ENCODE measurements at places on chromosomes 12 and 14. TPM values are rescaled to one million over a fixed set of nuclear protein-coding genes. Genes with fewer than 3 reads are reported as not detected.

GRCh38 chr14:34180869-34181268 is 230.0 kb upstream of the EGLN3 start:
- no peak for DNase-seq

- peak; percentile 38 for DNase-seq
These were observed 128.0 kb downstream of the KCNA5 start for GRCh38 chr12:5171701-5172100.

DNA sequence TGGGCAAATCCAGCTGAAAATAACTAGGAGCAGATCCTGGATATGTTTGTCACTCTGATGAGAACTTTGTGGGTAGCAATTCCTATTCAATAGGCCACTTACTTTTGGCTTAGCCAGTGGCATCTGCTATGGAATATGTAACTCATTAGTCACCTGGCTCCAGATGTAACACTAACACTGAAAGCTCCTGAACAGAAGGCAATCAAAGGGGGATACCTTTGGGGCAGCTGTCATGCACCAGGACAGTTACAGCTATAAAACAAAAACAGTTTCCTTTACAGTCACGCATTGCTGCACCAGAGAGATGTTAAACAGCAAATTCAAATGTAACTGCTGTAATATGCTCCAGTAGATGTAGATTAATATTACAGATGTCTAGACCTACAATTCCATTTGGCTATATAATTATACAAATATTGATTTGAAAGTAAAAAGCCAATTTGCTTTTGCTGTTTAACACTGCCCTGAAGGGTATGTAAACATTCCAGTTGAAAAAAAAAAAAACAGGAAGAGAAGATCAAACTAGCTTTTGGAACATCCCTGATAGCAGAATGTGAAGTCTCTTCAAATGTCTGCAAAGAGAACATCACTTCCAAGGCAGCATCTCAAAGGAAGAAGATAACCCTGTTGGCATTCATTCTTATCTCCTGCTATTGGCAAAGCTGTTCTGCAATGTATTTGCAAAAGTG is 18.4 kb downstream of the RACGAP1 start:
- DNase-seq = no peak

- DNase-seq = no peak
These were observed 101.8 kb downstream of the SCARB1 start for GRCh38 chr12:124761871-124762270.

Gene RPL41
- total RNA-seq = 4,314 TPM

DNA sequence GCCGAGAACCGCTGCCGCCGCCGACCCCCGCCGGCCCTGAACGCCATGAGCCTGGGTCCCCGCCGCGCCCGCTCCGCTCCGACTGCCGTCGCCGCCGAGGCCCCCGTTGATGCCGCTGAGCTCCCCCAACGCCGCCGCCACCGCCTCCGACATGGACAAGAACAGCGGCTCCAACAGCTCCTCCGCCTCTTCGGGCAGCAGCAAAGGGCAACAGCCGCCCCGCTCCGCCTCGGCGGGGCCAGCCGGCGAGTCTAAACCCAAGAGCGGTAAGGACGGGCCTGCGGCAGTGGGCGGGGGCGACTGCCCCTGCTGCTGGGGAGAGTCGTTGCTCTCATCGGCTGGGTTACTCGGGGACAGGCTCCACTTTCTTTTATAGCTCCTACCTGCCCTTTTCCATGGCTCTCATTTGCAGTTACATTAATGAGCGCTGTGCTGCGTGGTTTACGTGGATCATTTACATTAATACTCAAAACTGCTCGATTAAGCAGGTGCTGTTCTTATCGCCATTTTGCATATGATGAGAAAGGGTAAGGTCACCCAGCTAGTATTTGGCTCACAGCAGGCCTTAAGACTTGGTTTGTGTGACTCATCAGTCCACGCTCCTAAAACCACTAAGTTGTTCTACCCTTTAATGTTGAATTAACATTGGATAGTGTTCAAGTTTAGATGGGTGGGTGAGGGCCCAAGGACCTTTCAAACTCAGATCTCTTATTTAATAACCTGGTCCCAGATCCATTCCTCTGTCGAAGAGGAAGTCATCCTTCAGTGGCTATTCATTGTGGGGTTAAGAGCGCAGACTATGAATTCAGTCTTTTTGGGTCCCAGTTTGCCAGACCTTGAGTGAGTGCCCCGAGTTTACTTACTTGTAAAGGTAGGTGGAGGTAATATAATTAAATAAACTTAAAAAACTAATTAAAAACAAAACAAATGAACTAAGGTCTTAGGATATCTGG is 823 bp downstream of the RNF10 start:
- DNase-seq = peak; percentile 64

Gene CCDC60
- total RNA-seq = 0.57 TPM

- DNase-seq = no peak
These were observed 115.2 kb downstream of the LGMN start for GRCh38 chr14:92633274-92633616.

Gene RIMBP2
- 1.5 TPM for total RNA-seq

Gene ESYT1
- 80.8 TPM for total RNA-seq

Gene STYX
- total RNA-seq = 22.8 TPM

Gene MAP3K9
- total RNA-seq = 28.0 TPM

- no peak for DNase-seq
These were observed 60.5 kb downstream of the GPATCH2L start for GRCh38 chr14:76212242-76212641.

DNA sequence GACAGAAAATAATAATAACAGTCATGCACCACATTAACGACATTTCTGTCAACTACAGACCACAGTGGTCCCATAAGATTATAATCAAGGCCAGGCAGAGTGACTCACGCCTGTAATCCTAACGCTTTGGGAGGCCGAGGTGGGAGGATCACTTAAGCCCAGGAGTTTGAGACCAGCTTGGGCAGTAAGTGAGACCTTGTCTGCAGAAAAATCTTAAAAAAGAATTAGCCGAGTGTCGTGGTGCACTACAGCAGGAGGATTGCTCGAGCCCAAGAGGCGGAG is 8.6 kb downstream of the NAB2 start:
- no peak for DNase-seq

- peak; percentile 49 for DNase-seq
These were observed 550 bp downstream of the TEAD4 start for GRCh38 chr12:2959505-2960389.

DNA sequence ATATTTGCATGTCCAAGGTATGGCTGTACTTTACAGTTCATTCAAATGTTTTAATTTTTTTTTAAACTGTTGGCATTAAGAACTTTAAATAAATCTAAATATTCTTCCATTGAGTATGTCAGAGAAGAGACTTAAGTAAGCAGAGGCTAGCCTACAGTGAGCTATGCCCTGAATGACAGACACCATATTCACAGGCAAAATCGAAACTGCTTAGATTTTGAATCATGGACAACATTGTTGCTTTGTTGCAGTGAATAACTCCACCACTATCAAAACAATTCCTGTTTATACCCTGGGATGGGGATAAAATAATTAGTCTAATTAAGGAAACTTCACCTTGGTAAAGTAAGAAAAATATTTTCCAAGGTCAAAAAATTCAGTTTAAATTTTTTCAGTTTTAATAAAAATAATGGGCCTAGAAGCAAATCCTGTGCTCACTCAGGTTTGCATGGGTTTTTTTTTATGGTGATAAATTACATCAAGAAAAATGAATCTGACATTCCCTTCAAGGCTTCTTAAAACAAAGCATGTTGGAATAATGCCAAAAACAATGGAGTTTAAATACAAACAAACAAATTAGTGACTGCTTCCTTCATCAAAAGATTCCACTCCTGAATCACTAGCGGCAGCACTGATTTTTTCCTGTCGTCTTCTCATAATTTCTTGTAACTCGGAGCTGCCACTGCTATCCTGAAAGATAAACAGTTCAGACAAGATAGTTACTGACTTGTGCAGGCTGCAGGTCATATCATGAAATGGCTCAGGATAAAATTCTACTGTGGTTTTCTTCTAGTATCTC is 168.2 kb downstream of the EPS8 start:
- no peak for DNase-seq

DNA sequence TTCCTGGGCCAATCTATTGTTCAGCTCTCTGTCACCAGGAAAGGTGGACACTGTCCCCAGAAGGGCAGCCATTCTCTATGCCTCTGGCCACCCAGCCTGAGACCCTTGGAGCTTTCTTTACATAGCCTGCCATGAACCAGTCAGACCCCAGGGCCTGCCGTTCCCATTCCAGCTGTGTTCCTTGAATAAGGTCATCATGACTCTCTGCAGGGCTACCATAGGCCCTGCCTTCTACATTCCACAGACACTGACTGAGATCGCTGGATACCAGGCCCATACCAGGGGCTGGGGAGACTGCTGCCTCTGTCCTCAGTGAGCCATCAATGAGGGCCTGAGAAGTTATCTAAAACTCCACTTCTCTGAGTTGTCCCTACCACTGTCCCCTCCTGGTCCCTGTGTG is 75.5 kb downstream of the SYNE3 start:
- no peak for DNase-seq

GRCh38 chr12:89470741-89471509 is 53.7 kb downstream of the GALNT4 start:
- no peak for DNase-seq

Gene LRTM2
- total RNA-seq = 0.66 TPM

Gene OVCH1
- total RNA-seq = 0.25 TPM

DNA sequence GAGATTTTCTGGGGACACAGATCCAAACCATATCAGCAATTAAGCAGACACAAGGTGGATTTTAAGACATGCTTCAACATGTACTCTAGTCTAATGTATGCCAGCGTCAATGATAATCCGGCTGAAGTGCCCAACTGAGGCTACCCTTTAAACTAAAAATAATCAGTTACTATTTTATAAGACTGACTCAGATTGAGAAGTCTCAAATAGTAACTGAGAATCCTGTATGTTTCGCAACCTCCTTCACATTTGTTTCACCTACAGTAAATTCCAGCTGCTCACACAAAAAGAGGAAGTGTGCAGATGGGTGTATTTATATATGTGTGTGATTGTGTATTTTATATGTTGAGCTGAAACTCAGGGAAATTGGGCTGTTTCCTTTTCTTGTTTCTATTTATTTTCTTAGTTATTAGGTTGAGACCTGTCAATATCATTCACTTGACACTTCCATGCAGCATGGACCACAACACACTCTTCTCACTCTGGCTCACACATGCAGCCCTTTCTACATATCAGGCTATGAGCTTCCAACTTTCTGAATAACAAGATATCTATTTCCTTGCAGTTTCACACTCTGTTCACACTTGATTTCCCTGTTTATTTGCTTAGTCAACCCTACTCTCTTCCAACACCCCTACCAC is 1224.9 kb upstream of the TMEM132C start:
- no peak for DNase-seq

Gene SERPINA9
- not detected for total RNA-seq

DNA sequence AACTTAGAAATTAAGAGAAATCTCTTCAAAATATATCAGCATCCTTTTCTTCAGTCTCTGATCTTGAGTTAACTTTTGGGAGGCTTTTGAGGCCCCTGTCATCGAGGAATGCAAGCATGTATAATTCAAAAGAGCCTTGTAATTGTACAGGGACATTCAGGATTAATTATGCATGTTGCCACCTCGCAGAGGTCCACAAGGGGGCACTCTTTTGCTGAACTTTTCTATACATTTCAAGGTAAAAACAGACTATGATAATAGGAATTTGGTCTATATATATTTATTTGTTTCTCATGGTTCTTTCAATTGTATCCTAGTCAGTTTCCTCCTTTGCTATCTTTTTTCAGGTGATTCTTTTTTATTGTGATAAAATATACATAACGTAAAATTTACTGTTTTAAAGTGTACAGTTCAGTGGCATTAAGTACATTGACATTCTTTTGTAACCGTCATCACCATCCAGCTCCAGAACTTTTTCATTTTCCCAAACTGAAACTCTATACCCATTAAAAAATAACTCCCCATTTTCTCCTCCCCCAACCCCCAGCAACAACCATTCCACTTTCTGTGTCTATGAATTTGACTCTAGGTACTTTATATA is 47.0 kb upstream of the SLC2A13 start:
- peak; percentile 51 for DNase-seq

Gene WSB2
- 74.2 TPM for total RNA-seq

Gene CLMN
- total RNA-seq = 12.2 TPM

Gene GPRC5D
- not detected for total RNA-seq

Gene LRP1-AS
- not detected for total RNA-seq

- no peak for DNase-seq
These were observed 18.8 kb upstream of the PIK3C2G start for GRCh38 chr12:18242380-18243089.

DNA sequence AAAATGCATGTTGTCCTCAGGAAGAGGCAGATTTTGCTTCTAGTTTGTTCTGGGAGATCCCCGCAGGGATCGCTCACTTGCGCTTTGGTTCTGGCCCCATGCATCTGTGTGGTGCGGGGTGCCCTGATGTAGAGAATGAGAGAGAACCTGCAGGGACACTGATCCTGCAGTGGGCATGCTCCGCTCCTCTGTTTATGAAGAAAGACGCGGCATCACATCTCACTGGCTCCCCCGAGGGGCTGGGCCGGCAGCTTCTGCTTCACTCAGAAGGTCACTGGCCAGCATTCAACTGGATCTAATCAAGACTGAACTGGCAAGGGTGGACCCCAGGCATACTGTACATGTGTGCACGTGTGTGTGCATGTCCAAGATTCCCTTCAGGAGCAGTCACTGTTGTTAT is 164.2 kb downstream of the CALM1 start:
- DNase-seq = no peak

DNA sequence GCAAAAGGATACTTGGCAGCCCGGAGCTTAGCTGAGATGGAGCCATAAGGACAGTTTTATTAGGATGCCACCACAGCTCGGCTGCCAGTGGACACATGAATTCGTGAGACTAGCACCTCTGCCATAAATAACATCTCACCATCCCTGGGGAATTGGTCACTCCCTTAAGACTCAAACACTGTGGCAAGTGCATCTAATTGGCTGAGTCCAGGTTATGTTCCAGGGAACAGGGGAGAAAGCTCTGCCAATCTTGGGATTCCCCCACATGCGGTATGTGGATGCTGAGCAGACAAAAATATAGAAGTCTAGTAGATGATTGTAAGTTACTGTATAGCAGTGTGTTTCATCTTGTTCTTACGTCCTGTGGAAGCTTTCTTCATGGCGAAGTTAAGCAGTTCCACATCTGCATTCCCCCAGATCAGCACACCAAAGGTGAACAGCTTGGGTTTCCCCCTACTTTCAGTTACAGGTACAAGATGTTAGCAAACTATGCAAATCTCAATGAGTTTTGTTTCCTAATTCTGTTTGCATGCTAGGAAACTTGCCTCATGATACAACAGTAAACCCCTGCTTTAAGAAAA is 131.1 kb downstream of the ETV6 start:
- no peak for DNase-seq

Gene GRIP1
- 22.5 TPM for total RNA-seq

- no peak for DNase-seq
These were observed 143.4 kb upstream of the CDKN3 start for GRCh38 chr14:54253195-54253947.

DNA sequence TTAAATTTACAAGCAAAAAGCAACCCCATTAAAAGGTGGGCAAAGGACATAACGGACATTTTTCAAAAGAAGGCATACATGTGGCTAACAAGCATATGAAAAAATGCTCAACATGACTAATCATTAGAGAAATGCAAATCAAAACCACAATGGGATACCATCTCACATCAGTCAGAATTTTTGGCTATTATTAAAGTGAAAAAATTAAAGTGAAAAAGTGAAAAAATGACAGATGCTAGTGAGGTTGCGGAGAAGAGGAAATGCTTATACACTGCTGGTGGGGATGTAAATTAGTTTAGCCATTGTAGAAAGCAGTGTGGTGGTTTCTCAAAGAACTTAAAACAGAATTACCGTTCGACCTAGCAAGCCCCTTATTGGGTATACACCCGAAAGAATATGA is 7.9 kb downstream of the OTOGL start:
- no peak for DNase-seq
